ENCODE measurements at places on chromosomes 3 and 15.
A peak's percentile ranks its signal among the peaks of the same experiment; 100 is the strongest.

GRCh38 chr3:124878561-124879336, 8.4 kb downstream of the ITGB5 start:
- DNase-seq = no peak

- DNase-seq = no peak
These were observed 72.9 kb downstream of the CLASP2 start for GRCh38 chr3:33645060-33645647.

GRCh38 chr3:159266779-159267178, 464.9 kb downstream of the MFSD1 start:
- peak; percentile 3 for DNase-seq

DNA sequence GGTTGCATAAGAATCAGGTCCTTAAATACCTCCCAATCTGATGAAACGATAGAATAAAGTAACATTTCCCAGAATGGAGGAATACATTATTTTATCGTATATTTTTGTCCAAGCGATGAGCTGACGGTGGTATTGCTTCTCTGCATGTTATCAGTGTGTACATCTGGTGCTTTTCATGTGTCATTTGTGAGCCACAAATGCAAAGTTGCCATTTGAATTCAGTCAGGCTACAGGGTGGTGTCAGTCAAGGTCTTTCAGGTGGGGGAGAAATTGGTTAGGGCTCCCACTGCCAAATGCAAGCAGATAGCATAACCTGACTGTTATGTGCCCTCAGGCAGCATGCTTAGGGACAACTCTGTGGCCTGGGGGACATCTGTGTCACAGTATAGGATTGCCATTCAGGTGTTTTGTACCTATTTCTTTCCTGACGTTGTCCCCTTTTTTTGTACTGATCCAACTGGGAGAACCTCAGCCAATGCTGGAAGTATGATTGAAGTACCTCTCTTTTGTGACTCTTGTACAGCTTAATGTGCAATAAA, 26.5 kb upstream of the TIMP4 start:
- no peak for DNase-seq

GRCh38 chr3:66423791-66424190, 77.0 kb downstream of the LRIG1 start:
- DNase-seq = no peak
